ENCODE measurements at places on chromosomes 11 and 22.

DNA sequence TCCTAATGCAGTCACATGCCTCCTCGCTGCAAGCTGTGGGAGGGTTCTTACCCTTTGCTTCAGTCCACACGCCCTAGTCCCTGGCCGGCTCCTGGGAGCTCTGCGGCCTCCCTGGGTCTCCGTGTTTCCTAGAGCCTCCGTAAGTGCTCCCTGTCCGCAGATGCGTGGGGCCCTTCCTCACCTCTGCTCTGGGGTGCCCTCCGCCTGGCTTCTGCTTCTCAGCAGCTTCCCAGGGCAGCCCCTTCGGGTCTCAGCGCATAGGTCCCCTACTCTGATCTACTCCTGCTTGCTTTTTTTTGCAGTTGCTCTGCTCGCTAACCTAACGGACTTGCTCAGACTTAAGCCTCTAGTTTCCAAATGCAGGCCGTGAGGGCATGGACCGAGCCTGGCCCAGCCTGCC, 22.4 kb downstream of the CAPN1 start:
- DNase-seq = no peak

DNA sequence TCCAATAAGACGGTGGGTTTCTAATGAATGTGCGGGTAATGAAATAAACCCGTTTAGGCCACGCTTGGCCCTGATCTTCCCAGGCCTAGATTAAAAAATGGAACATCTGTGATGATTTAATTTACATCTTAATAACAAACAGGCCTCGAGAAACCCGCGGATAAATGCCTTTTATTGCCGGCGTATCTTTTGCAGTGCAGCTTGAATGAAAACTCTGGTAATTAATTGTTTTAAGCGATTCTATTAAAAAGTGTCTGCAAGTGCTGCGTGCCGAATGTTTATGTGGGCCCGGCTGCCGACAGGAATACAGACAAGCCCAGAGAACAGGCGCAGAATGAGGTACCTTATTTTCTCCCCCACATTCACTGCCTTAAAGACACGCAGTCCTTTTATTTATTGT, 420.7 kb downstream of the MN1 start:
- no peak for DNase-seq

- no peak for DNase-seq
Observed at GRCh38 chr11:68016161-68016903, 6.2 kb downstream of the ALDH3B1 start.

DNA sequence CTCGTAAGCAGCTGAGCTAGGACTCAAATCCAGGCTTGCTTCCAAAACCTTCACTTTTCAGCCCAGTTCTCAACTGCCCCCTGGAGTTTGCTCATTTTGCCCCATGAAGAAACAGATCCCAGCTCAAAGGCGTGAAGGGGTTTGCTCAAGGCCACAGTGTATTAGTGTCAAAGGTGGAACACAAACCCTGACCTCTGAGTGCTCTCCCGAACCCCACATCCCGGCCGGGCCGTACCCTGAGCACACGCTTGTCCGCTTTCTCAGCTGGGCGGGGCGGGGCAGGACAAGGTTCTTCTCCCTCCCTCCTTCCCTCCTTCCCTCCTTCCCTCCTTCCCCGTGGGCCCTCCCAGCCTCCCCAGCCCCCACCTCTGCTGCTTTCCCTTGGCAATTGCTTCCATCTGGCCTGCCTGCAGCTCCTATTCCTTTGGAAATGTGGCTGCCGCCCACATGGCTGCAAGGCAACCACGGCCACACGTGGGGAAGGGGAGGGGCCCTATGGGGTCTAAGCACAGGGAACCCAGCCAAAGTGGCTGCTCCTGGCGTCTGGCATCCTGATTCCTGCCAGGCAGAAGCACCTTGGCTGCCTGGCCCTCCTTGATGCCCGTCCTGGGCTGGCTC, 4.1 kb downstream of the ST3GAL4 start:
- DNase-seq = no peak

GRCh38 chr11:46421257-46421880, 29.8 kb upstream of the CHRM4 start:
- DNase-seq = no peak

GRCh38 chr11:27795955-27796861, 96.0 kb upstream of the BDNF start:
- DNase-seq = no peak

DNA sequence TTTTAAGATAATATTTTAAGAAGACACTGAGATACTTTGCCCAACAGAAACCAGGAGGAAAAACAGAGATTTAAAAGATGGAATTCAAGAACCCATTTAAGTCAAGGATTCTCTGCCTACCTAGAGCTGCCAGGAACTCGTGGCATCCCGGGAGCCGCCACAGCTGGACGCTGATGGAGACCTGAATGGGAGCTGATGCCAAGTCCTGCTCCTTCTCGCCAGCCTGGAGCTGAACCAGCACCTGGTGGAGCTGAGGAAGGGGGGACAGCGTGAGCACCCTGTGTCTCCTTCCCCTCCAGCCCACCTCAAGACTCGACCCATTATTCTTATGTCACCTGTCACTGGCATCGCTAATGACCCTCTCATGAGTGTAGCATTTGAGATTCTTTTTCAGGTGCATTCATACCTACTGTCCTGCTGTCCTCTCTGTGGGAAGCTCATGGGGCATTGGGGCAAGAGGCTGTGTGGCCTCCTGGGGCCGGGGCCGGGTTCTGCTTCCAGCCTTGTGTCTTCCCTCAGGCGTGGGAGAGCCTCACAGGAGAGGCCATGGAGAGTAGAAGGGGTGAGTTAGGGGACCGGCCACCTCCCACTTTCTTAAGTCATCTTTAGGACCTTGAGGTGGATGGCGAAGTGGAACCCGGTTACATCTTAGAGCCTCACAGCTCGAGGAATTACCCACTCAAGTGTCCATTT, 70.8 kb upstream of the PITPNB start:
- no peak for DNase-seq

Measured in stimulated activated CD8-positive, alpha-beta memory T cell treated with anti-CD3 and anti-CD28 coated beads, Interleukin-12 subunit alpha, Interleukin-12 subunit beta, amount 100 ng/mL, for 4 hours (primary cell).